ENCODE measurements at places on chromosomes 1 and 21. TPM values are rescaled to one million over a fixed set of nuclear protein-coding genes. Genes with fewer than 3 reads are reported as not detected.

PKLR gene
- not detected for total RNA-seq

GRCh38 chr1:214767221-214767620 is 164.2 kb downstream of the CENPF start:
- no peak for DNase-seq

- no peak for DNase-seq
These were observed 23.6 kb upstream of the PSEN2 start for GRCh38 chr1:226846786-226847185.

GPR52 gene
- total RNA-seq: 0.67 TPM

GRCh38 chr1:237851210-237851845 is 39.4 kb downstream of the ZP4 start:
- DNase-seq: peak; percentile 71

- DNase-seq: no peak
These were observed 9.7 kb downstream of the TMEM81 start for GRCh38 chr1:205074513-205074912.

- DNase-seq: no peak
These were observed 11.9 kb downstream of the WNT9A start for GRCh38 chr1:227935826-227936225.

- no peak for DNase-seq
These were observed 46.0 kb upstream of the PLA2G4A start for GRCh38 chr1:186782791-186783190.

PAPPA2 gene
- 0.33 TPM for total RNA-seq
